Left ventricle myocardium inferior (tissue), 1 donor: ENCODE measurements at places on chromosomes 1 and 21. TPM values are rescaled to one million over a fixed set of nuclear protein-coding genes. Genes with fewer than 3 reads are reported as not detected.

Gene CEP170
- total RNA-seq, result 51.3 TPM

Gene SYT14
- total RNA-seq, result not detected

Gene PRDM16
- total RNA-seq, result 16.6 TPM

Gene AKNAD1
- not detected for total RNA-seq

Gene PPT1
- total RNA-seq, result 37.7 TPM

Gene C1orf141
- not detected for total RNA-seq

Gene TRNP1
- total RNA-seq, result 35.7 TPM

Gene ZNF697
- total RNA-seq, result 9.4 TPM

Gene UTS2
- not detected for total RNA-seq

DNA sequence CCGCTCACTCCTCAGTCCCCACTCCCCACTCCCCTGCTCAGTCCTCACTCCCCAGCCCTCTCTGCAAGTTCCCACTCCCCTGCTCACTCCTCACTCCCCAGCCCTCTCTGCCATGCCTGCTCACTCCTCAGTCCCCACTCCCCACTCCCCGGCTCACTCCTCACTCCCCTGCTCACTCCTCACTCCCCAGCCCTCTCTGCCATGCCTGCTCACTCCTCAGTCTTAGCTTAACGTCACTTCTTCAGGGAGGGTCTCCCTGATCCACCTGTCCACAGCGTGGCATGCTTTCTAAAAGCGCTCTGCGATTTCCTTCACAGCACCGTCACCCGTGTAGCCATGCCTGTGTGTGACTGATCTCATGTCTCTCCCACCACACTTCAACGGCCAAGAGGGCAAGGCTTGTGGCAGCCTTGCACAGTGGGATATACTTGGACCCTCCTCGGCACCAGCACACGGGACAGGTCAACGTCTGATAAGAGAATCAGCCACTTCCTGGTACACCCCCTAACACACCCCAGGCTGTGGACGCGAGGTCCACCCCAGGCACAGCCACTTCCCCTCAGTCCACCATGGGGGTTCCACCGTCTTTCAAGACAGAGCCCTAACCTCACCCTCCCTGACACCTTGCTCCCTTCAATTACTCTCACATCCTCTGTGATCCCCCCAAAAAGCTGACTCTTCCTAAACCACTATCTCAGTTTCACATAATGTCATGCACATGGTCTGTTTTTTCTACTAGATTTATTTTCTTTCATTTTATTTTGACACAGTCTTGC, 14.0 kb downstream of the PRDM15 start:
- no peak for DNase-seq

DNA sequence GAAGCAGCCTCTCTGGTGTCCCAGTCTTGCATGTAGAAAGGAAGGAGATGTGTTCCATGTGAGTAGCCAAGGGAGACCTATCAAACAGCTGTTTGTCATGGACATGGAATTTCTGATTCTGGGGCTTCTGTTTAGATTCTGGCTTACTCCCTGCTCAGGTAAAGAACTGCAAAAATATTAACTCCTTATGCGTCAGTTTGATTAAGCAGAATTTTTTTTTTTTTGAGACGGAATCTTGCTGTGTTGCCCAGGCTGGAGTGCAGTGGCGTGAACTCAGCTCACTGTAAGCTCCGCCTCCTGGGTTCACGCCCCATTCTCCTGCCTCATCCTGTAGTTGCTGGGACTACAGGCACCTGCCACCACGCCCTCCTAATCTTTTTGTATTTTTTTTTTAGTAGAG, 6.8 kb downstream of the ARV1 start:
- DNase-seq, result no peak

DNA sequence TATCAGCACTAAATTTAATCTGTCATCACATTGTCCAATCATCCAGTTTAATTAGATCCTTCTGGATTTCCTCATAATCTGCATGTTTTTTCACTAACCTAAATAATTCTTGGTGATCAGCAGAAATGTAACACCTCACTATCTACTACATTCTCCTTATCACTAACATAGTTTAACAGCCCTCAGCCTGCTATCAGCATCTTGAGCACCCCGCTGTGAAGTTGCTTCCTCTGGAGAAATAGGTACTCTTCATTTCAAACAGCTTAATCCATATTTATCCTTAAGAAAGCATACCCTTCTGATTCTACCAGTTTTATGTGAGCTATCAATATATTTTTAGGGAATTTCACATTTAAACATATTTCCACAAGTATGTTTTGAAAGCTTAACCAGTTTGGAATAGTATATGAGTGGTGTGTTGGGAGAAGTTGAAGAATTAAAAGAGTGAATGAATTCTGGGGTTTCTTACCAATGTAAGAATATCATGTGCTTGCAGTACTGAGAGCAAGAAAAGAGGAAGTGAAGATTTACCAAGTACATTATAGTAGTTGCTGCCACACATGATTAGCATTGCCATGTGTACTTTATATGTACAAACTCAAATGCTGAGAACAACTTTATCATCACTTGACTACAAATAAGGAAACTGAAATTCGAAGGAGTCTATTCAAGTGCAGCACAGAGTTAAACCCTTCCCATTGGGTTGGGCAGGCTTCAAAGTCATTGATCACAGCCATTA, 771.1 kb upstream of the ADGRL4 start:
- no peak for DNase-seq

GRCh38 chr1:202837746-202838262, 27.1 kb downstream of the PCAT6 start:
- DNase-seq, result no peak

DNA sequence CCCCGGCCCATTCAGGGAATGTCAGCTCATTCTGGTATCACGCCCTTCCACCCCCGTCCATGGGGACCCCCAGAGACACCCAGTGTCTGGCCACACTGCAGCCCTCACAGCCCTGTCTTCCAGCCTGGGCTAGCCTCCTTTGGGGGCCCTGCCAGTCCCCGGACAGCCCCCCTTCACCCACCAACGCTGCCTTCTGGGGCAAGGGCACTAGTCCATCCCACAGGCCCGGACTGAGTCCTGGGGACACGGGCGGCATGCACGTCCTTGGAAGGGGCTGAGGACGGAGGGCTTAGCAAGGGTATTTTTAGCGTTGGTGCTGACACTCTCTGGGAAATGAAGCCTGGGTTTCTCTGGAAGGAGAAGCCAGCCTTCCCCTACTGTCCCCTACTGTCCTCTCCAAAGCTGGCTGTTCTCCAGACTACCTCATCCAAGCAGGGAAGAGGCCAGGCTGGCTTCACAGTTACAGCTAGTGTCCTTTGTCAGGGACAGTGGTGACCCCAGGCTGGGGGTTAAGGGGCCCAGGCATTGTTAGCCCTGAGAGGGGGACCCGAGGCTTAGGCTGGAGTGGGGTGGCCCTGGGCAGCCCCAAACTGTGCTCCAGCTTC, 39.5 kb downstream of the COQ8A start:
- DNase-seq, result peak; percentile 59

DNA sequence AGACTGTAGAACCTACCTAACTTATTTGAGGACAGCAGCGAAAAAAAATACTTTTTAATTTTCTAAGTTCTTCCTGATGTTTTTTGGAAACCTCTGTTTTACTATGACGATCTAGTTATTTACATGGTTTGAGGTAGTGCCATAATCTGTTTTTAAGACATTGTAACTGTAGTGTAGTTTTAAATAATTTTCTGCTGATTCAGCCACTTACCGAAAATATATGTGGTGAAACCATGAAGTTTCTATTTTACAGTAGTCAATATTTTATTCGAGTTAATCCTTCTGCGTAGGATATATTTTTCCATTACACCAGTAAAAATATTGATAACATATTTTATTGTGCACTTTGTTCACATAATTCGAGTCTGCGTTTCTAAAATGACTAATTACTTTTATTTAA, 121.7 kb upstream of the RRP15 start:
- no peak for DNase-seq

- no peak for DNase-seq
Measured at GRCh38 chr1:27821761-27822315, 8.7 kb upstream of the PPP1R8 start.

DNA sequence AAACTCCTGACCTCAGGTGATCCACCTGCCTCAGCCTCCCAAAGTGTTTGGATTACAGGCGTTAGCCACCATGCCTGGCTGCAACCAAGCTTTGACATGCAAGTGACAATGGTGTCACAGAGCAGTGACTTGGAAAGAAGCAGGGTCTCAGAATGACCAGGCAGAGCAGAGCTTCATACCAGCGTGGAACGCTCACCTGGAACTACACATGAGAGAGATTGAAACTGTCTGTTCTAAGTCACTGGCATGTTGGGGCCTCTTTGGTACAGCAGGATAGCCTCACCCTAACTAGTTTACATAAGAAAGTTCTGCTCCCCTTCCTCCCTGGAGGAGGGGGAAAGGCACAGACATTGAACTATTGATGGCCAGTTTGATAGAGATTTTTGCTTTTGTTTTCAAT, 47.5 kb upstream of the ITPKB start:
- DNase-seq, result no peak

GRCh38 chr1:99645699-99646531, at the start of gene PALMD:
PALMD (plus strand) TSS chr1:99646113; CDS start chr1:99646318, 205 bp downstream.
- DNase-seq, result peak; percentile 50

GRCh38 chr1:50231209-50231608, 122.5 kb downstream of the ELAVL4 start:
- DNase-seq, result no peak

DNA sequence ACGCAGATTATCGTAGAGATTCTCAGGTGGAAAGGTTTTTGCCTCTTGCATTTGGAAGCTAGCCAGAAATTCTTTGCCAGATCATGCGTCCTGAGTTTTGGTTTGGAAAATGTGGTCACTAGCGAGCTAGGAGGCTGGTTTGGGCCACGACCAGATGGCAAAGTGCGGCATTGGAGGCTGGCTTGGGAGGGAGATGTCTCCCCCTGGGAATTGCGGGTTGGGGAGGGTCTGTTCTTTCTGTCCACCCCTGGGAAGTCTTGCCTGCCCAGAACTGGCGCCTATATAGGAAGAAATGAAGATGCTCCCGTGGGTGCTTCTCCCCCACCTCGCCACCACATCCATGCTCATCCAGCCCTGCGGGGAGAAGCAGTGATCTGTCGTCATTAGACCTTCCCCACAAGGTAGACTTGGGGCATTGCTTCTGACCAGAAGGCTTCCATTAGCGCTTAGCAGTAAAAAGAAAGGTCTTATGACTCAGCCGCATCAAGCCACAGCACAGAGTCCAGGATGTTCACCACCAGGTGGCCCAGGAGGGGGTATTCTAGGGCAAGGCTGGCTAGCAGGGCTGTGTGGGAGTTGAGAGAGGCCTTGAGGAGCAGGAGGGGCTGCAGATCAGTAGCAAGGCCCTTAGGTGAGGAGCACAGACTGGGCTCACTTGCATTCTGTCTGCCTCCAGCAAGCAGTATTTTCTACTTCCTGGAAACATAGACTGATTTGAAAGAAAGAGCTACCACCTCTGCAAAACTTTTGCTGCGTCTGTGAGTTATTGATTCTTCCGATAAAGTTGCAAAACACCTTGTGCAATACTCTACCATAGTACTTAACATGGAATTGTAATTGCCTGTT, 1.5 kb upstream of the PTP4A2 start:
- DNase-seq, result no peak

DNA sequence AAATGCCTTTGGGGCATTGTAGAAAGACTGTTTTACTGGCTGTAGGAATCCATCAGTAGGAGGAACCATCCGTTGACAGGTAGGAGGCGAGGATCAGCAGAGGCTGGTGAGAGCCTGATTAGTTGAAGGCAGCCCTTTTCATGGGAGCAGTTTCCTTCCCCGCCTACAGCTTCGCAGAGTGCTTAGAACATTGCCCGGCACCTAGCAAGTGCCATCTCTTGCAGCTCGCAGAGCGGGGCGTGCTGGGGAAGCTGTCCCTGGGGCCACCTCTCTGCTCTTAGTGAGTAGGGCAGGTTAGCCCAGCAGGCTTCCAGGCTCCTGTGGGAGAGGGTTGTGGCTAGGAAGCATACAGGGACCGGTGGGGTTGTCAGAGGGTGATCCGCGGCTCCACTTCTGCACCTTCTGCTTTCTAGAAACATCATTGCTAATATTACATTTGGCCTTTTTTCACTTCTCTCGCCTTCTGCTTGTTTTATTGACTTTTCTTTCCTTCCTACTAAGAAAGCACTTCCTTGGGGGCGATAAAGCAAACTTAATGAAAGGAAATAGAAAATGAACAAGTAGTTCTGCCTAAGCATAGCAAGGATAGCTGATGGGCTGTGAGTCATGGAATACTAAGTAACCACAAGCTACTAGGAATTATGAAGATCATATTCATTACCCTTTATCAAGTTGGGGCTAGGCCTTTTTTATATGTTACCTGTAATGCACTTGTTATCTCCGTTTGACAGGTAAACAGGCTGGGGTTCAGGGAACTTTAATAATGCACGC, 176.7 kb downstream of the GALNT2 start:
- DNase-seq, result no peak

DNA sequence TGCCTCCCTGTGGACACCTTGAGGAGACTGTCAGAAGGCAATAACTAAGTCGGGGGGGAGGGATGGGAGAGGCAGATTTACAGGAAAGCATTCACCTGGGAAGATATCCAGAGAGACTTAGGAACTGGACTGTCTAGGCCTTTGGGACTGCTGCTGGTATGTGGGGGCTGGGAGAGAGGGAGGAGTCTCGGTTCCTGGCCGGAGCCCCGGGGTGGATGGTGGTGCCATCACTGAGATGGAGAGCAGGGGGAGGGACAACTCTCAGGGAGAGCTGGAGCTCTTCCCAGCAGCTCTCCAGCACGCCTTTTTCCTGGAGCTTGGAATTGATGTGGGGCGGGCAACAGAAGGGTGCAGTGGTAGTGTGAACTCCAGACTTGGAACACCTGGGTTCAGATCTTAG, 22.1 kb downstream of the PTPRF start:
- peak; percentile 54 for DNase-seq

DNA sequence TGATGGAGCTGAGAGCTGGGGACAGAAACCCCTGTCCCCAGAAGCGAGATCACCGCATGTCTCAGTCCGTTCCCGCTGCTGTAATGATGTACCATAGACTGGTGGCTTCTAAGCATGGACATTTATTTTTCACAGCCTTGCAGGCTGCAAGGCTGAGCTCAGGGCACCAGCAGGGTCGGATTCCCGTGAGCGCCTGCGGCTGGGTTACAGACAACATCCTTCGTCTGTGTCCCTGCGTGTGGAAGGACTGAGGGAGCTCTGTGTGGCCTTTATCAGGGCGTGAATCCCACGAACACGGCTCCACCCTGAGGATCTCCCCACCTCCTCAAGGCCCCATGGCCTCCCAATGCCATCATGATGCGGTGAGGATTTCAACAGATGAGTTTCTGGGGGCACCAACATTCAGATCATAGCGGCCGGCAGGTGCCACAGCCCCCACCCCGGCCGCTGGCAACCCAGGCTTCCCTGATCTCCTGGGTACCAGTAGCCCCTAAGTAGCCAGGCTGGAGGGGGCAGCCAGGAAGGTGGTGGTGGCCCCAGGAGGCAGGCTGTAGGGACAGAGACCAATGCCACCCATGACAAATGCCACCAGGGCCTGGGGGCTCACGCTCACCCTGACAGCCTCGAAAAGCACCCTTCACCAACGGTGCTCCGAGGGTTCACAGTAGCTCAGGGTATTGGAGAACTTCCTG, 104.4 kb downstream of the CRYAA start:
- peak; percentile 4 for DNase-seq

GRCh38 chr1:217525773-217526490, 105.0 kb downstream of the GPATCH2 start:
- DNase-seq, result no peak
